ENCODE measurements at places on chromosomes 11 and 22.

DNA sequence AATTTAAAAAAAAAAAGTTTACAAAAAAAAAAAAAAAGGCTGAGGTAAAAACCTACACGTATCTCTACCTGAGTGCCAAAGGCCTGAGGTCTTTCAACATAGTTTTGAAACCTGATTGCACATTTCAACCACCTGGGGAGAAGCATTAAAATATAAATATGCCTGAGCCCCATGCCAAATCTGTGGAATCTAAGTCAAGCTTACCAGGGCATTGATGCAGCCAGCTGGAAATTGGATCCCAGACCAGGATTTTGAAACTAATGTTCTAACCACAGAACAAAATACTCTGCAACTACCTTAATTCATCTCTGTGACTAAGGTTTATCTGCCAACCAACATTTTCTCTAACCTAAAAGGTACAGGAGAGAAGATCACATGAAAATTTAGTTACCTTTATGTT lies 38.8 kb upstream of the CHRNA10 start:
- no peak for DNase-seq

- DNase-seq = no peak
Measured at GRCh38 chr11:30585125-30585891, 845 bp downstream of the MPPED2 start.

GRCh38 chr11:31655483-31655882 lies 145.9 kb downstream of the ELP4 start:
- no peak for DNase-seq

DNA sequence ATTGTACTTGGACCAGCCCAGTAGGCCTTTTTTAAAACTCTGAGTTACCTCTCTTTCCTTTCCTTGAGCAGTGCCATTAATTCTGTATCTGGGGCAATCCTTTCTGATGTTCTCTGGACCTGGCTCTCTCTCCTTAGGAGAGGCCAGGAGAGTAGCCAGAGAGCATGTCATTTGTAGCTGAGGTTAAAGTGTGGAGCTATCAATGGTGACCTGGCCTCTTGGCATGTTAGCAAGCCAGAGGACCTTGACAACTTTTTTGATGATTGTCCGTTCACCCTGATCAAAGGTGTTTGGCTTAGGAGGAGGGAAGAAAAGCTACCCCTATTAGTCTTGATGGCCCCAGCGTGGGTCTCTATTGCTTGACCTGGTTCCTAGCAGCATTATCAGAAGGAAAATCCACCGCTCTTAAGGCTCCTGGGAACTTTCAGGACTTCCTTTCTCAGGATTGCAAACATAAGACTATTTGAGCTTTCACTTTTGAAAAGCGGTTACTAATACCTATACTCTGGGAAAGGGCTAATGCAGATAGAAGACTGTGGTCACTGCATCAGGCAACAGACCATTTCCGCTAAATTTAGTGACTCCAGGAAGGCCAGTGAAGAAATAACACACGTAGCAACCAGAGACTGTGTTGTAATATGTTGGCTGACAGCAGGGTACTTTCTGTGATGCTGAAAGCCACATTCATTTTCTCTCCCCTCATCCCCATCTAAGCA lies 18.2 kb downstream of the LIMK2 start:
- DNase-seq = no peak

DNA sequence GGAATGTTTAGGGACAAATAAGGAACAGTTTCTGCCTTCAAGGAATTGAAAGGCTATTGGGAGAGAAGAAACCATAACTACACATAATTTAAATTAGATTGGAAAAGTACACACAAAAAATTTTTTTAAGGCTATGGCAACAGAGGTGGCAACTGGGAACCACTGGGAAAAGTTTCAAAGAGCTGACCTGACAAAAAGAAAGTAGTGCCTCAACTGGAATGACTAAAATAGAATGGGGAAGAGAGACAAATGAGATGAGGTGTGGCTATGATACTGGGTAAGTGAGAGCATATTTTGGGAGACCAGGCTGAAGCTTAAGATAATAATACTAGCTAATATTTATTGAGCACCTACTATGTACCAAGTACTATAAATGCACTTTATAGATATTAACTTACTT lies 2.9 kb upstream of the AKIP1 start:
- DNase-seq = no peak

DNA sequence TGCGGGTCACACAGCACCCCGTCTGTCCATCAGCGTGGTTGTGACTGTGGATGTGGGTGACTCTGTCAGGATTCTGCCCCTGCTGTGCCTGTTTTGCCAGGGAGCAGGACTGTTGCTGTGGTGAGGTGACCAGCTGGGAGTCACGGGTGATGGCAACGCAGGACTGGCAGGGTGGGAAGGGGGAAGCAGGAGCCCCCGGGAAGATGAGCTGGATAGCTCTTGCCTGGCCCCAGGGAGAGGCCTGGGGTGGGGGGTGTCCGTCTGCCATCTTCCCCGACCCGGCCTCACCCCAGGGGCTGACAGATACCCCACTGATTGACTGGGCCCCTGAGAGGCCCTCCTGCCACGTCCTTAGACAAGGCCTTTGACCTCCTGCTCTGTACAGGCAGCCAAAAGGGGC lies 34.3 kb upstream of the TSPAN18 start:
- no peak for DNase-seq

DNA sequence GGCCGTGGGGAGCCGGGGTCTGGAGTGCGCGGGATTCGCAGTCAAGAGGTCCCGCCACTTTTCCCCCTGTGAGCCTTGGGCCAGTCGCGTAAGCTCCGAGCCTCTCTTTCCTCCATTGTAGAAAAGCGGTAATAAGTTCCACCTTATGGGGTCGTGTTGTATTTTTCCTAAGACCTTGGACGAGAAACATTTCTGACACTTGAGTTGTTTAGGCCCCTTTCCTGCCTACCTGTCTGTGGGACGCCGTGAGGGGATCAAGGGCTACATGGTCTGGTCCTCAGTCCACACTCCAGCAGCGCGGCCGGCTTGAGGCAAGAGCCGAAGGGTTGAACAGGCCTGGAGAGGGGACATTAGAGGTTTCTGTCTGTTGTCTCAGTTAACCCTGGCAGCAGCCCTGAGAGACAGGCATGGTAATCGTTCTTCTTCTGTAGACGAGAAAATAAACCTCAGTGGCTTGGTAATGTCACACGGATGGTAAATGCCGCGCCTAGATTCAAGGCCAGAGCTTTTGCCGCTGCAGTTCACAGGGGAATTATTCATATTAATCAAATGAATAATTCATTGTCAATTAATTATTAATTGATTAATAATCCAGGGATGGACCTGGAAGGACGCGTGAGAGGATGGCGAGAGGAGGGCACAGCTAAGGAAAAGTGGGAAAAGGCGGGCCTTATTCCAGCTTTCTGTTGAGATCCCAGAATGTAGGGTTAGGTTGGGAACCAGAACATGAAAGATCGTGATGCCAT lies 545 bp downstream of the FEN1 start:
- no peak for DNase-seq

DNA sequence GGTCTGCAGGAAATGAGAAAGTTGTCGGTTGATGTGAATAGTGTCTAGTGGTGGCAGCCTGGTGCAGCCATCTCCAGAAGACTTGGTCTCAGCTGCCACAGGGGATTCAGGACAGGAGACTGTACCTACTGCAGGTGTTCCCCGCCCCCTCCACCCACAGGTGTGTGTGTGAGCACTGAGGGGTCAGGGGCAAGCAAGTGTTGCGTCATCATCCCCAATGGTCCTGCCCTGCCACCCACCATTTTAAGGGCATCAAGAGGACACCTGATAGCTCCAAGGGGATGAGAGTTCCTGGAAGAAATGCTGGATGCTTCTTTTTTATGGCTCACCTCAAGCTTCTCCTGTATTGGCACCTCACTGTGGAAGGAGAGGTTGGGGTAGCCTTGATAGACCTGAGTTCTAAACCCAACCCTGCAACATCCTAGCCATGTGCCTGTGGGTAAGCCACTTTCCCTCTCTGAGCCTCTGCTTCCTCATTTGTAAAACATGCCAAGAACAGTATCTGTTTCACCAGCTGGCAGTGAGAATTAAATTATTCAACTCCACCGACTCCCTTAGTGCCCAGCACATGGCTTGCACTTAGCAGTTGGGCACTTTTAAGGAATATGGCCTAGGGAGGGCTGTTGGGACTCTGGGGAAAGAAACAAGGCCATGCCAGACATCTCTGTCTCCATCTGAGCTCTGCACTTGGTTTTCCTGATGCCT lies 6.1 kb downstream of the C11orf91 start:
- no peak for DNase-seq

GRCh38 chr11:74004046-74004695 lies 4.7 kb downstream of the UCP3 start:
- no peak for DNase-seq

DNA sequence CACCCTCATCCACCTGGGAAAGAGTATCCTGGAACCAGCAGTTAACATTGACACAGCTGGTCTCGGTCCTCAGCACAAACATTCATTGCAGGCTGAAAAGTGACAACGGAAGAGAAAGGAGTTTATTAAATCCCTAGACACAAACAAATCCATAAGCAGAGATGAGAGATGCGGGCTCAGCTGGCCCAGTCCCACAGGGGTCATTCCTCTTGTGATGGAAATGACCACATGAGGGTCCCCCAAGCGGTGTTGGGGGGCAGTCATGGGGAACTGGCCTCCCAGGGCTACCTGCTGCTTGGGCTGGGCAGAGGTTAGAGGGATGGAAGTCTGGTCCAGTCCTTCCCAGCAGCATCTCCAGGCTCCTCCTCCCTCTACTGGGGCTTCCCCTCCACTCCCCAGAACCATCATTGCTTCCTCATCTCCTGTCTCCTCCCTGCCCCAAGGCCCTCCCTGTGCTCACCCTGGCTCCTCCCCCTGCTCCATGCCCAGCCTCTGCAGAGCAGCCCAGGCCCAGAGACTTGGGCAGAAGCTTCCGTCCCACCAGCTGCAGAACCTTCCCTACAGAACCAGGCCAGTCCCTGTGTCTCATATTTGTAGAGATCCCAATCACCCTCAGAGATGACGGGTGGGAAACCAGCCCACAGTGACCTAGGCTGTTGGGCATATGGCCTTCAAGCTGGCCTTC lies 5.4 kb upstream of the IGLL5 start:
- DNase-seq = no peak

GRCh38 chr11:78221396-78222315 lies 32.9 kb downstream of the USP35 start:
- no peak for DNase-seq

GRCh38 chr22:21942407-21943343 lies 10.0 kb downstream of the PPM1F start:
- DNase-seq = no peak

DNA sequence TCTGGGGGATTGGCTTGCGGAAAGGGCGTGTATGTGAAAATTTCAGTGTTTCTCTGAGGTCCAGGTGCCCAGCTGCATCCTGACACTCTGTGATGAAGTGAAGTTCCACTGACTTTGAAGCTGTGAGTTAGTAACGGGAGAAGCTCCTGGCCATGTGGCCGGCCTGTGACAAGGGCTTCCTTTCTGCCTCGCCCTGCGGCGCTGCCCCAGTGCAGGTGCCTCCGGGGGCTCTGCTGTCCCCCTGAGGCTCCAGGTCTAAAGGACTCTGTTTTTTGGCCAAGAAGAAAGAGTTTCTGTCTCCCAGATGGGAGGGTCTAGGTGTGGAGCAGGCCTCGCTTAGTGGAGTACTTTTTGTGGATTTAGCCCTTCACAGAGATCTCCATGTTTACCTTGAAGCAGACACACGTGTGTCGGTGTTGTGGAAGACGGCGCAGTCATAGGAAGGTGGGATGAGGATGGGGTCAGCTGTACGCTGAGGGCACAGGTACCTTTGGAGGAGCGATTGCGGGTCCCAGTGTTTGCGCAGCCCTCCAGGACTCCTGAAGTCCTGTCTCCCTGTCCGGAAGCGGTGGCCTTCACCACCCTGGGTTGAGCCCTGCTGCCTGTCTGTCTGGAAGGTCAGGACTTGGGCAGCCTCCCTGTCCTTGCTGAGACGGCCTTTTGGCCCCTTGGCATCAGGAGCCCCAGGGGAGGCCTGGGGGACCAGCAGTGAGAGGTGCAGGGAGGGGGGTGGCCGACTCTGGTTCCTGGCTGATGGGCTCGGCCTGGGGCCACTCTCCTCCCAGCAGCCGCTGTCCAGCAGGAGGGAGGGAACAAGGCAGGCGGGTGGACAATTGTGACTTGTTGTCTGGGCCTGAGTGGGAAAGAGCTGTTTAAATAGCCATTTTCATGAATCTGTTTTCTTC lies 1249.3 kb downstream of the BRD1 start:
- DNase-seq = no peak

DNA sequence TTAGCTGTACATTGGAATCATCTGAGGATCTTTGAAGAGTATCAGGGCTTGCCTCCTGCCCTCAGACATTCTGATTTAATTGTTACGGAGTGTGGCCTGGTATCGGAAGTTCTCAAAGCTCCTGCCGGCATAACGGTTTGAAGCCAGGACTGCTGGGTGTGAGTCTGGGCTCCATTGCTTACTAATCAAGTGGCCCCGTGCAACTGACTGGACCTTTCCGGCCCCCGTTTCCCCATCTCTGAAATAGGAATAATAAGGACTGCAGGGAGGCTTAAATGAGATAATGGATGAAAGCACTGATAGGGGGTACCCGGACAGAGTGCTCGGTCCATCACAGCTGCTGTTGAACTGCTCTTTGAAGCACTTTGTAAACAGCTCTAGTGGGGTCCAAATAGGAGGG lies 1.7 kb downstream of the PLEKHB1 start:
- no peak for DNase-seq

GRCh38 chr22:30824096-30824495 lies 129.4 kb downstream of the OSBP2 start:
- DNase-seq = no peak

GRCh38 chr11:69310351-69310750 lies 16.4 kb downstream of the MYEOV start:
- DNase-seq = no peak

- DNase-seq = no peak
Measured at GRCh38 chr11:61999141-61999975, 31.9 kb upstream of the FTH1 start.

DNA sequence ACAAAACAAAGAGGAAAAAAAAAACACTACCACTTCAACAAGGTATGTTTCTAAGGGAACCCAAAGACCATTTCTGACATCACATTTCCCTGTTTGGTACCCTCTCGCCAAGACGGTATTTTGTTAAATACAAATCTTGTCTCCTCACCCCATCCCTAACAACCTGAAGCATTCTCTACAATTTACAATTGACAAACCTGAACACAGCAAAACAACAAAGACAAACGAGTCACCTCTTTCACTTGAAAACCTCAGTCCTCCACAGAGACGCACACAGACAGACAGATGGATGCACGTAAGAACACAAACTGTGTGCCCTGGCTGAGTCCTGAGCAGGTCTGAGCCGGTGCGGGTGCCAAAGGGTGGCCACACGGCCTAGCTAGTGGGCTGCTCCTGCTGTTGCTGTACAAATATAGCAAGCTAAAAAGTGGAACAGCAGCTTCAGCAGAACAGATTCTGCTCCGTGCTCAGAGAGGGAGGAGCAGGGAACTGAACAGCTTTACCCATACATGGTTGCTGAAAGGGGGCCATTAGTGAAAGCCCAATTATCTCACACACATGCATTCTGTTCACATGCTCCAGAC lies 28.5 kb downstream of the CELF1 start:
- no peak for DNase-seq

Measured in stimulated activated CD4-positive, alpha-beta T cell treated with anti-CD3 and anti-CD28 coated beads, Interleukin-1b, Interleukin-23, amount 100 ng/mL, for 1 hour (primary cell).